PC-9 (cell line): ENCODE measurements at places on chromosomes 7 and 10. TPM values are rescaled to one million over a fixed set of nuclear protein-coding genes. Genes with fewer than 3 reads are reported as not detected.

GRID2IP gene
- total RNA-seq = 1.3 and 1.7 TPM in 2 replicates

CAPZA2 gene
- 171 and 203 TPM in 2 replicates for total RNA-seq

- H3K4me3 ChIP-seq = no peak overlapping the region
- H3K27ac ChIP-seq = peak overlapping the region; percentile 84
- no peaks in the 10 kb centered on the region for H3K36me3 ChIP-seq
- DNase-seq = peak; percentile 79
- peaks cover 50% of the 10 kb centered on the region for H3K4me1 ChIP-seq
Measured at GRCh38 chr7:22559829-22560489, 60.0 kb upstream of the STEAP1B start.

BMS1 gene
- 16.3 and 20.0 TPM in 2 replicates for total RNA-seq

DNA sequence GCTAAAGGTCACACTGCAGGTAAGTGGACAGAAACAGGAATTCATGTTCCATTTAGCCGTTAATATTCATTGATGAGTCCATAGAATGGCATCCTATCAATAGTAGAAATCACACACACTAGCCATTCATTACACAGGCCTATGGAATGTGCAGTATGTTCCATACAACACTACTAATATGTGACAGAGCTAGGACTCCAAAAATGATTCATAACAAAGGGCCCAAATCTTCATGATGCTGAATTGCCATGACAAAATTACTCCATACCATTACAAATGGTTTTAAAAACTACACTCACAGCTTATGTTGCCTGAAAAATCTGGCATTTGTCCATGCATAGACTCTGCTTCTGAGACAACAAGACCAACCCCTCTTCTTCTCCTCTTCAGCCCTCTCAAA lies 549.1 kb downstream of the XPNPEP1 start:
- no peaks in the 10 kb centered on the region for H3K36me3 ChIP-seq
- DNase-seq = no peak
- H3K4me1 ChIP-seq = no peaks in the 10 kb centered on the region
- no peak overlapping the region for H3K4me3 ChIP-seq
- no peak overlapping the region for H3K27ac ChIP-seq

ATP5MK gene
- total RNA-seq = 198 and 230 TPM in 2 replicates

DNA sequence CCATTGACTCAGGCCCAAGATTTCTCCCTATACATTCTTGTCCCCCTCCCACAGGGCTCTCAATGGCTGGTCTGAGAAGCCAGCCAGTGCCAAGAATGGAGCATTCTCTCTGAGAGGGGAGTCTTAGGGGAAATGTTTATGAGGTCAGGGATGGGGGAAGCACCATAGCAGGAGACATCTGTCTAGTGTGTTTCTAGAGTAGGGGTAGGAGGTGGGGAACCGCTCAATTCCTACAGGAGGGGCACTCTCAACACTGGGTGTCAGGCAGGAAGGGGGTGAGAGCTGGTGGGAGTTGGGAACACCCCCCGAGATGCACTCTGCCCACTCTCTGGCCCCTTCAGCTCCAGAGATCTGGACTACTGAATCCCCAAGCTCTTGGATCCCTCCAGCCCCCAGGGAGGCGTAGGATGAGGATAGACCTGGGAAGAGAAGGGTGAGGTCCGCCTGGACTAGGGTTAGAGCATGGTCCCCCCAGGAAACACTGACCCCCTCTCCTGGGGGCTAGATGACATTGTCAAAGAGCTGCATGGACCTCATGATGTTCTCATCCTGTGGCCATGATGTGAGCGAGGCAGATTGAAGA lies 8.7 kb upstream of the OGA start:
- 0 out of 2 replicates have a peak, but pooled peaks cover 9% of the 10 kb centered on the region for H3K4me1 ChIP-seq
- no peak for DNase-seq
- H3K27ac ChIP-seq = no peak overlapping the region

DNA sequence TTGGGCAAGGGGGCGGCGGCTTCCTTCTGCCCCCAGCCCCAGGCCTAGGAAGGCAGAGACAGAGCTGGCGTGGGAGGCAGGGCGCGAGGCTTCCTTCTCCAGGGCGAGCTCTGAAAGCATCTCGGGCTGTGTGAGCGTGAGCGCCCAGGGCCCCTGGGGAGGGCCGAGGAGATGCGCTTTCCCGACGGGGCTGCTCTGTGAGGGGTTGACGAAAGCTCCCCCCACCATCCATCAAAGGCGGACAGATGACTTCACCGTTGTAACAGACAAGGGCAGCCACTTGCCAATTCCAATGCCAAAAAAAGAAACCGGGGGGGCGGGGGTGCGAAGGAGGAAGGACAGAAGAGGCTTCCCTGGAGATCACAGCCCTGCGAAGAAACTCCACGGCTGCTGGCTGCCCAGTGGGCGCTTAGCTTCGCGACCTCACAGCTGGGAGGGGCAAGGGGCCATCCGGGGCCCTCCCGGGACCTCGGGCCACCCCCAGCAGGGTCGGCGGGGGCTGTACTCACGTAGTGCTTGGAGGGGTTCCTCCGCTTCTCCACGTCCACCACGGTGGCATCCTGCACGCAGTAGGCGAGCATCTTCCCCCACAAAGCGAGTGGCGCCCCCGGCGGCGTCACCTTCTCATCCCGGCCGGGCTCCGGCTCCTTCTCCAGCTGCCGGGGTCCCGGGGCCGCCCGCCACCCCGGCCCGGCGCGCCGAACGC lies 537 bp downstream of the SH3PXD2A start:
- H3K36me3 ChIP-seq = no peaks in the 10 kb centered on the region
- H3K27me3 ChIP-seq = no peaks in the 10 kb centered on the region
- peaks cover 11% of the 10 kb centered on the region; the same call in 1 of the 2 replicates for H3K4me1 ChIP-seq
- H3K27ac ChIP-seq = no peak overlapping the region
- peak overlapping the region; percentile 59 for H3K4me3 ChIP-seq

- no peak overlapping the region for H3K27ac ChIP-seq
- no peaks in the 10 kb centered on the region for H3K36me3 ChIP-seq
- no peak overlapping the region for H3K4me3 ChIP-seq
- peak; percentile 44 for DNase-seq
Measured at GRCh38 chr7:14000247-14000646, 10.8 kb upstream of the ETV1 start.

CALML5 gene
- 3.0 and 6.3 TPM in 2 replicates for total RNA-seq

DNA sequence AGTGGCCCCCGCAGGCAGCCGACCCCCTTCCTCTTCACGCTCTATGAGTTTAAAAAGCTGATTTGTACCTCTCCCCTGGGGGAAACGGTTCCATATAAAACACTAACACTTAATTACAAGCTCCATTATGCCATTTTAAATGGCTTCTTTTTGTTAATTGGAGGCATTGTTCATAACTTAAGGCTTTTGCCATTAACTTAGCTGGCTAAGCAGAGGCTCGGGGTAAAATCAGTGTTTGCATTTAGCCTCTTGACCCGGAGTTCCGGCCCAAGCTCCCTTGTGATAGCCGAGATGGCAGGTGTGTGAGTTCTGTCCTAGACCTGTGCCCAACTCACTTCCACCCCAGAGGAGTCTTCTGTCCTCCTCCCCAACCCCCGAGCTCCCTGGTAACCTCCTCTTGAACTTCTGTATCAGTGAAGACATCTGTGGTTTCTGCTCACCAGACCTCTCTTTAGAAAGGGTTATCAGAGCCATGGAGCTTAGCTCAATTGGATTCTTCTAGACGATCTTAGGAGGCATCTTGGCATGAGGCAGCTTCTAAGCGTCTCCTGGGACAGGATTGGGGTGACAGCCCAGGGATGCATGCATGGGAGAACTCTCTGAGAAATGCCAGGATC lies 34.2 kb upstream of the SH2B2 start:
- H3K36me3 ChIP-seq = no peaks in the 10 kb centered on the region
- no peaks in the 10 kb centered on the region for H3K27me3 ChIP-seq
- no peaks in the 10 kb centered on the region for H3K4me1 ChIP-seq

DNA sequence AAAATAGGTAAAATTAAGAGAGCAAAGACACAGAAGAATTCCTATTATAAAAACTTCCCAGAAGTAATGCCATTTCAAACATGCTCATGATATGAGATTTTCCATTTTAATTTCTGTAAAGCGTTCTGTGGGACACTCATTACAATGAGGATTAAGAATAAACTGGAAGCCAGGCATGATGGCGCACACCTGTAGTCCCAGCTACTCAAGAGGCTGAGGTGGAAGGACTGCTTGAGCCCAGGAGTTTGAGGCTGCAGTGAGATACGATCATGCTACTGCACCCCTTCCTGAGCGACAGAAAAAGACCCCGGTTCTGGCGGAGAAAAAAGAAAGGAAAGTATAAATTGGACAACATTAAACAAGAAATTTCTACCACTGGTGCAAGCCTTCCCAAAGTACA lies 1.5 kb downstream of the DNA2 start:
- DNase-seq = no peak
- no peaks in the 10 kb centered on the region for H3K27me3 ChIP-seq
- H3K4me3 ChIP-seq = peak overlapping the region; percentile 67
- no peak overlapping the region for H3K27ac ChIP-seq
- H3K36me3 ChIP-seq = no peaks in the 10 kb centered on the region
- peaks cover 15% of the 10 kb centered on the region for H3K4me1 ChIP-seq

- H3K36me3 ChIP-seq = no peaks in the 10 kb centered on the region
- H3K4me1 ChIP-seq = peaks cover 73% of the 10 kb centered on the region
- peak overlapping the region; percentile 49; the same call in 1 of the 2 replicates for H3K4me3 ChIP-seq
Measured at GRCh38 chr7:29109899-29110298, 36.4 kb downstream of the CPVL start.

DYNC1I1 gene
- not detected in 2 replicates for total RNA-seq

DNA sequence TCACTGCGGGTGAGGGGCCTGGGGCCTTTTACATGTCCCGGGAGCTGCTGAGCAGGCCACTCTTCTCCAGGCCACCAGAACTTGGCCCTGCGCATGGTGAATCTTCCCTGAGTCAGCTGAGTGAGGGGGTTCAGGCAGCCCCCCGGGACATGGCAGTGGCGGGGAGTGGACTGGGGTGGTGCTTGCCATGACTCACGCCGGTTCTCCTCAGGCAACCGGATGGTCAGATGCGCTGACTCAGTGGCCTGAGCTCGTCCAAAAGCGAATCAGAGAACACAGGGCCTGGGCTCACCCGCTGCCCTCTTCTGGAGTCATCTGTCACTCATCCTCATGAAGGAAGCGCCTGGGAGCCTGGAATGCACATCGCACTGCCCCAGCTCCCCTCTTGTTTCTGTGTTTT lies 33.5 kb downstream of the HTRA1 start:
- H3K36me3 ChIP-seq = no peaks in the 10 kb centered on the region
- H3K27ac ChIP-seq = no peak overlapping the region
- no peak overlapping the region for H3K4me3 ChIP-seq

ZNF679 gene
- not detected in 2 replicates for total RNA-seq

DNA sequence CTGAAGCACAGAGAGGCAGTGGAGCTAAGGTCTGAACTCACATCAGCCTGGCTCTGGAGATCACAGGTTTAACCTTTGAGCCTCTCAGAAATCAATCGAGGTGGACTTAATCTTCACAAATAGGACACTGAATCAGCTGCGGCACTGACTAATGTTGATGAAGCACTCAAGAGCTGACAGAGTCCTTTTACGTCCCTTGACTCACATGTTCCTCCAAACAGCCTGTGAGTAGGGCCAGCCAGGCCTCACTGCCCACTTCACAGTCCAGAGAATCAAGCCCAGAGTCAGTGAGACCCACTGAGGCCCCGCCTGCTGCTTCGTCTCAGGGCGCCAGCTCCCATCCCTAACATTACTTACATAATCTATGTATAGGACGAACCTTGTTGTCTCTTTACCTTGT lies 63.1 kb downstream of the TNS3 start:
- H3K4me3 ChIP-seq = no peak overlapping the region
- H3K4me1 ChIP-seq = peaks cover 16% of the 10 kb centered on the region
- H3K36me3 ChIP-seq = peaks cover 72% of the 10 kb centered on the region
- no peak overlapping the region for H3K27ac ChIP-seq
- no peaks in the 10 kb centered on the region for H3K27me3 ChIP-seq

GRCh38 chr7:127850195-127850594 lies 181.0 kb downstream of the LRRC4 start:
- H3K4me1 ChIP-seq = no peaks in the 10 kb centered on the region
- DNase-seq = no peak

ACTL6B gene
- total RNA-seq = not detected in 2 replicates

DNA sequence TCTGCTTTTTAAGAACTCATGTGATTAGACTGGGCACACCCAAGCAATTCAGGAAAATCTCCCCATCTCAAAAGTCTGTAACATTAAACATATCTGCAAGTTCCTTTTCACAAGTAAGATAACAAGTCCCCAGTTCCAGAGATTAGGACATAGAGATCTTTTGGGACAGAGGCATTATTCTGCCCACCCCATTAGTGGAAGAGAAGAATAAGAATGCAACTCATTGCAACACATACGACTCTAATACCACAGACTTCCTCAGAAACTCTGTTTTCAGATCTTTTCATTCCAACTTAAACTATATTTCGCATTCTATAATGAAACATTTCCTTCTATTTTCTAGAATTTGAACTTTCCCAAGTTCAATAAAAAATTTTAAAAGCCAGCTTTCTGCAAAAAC lies 137.7 kb downstream of the SEMA3C start:
- no peaks in the 10 kb centered on the region for H3K36me3 ChIP-seq
- H3K27me3 ChIP-seq = no peaks in the 10 kb centered on the region
- peaks cover 9% of the 10 kb centered on the region for H3K4me1 ChIP-seq

GJD4 gene
- not detected in 2 replicates for total RNA-seq

DNAH11 gene
- total RNA-seq = not detected in 2 replicates

DNA sequence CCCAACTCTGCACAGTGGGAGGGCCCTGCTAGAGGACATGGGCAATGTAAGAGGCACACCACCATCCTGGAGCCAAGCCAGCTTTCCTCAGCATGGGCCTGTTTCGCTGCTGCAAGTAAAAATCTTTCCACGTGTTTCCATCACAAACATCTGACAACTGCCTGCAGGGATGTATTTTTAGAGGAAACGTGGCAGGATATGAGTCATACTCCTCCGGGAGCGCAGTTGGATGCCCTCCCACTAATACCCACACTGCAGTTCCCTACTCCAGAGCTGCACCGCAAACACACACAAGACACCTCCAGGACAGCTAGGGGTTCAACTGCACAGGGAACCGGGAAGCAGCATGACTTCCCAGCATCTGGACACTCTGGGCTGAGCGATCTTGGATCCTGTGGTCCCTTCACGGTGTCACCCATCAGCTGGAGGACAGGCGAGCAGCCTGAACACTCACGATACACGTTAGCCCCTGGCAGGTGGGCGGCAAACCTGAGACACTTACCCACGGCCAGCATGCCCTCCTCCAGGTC lies 26.1 kb downstream of the PLAC9 start:
- H3K27me3 ChIP-seq = no peaks in the 10 kb centered on the region
- H3K4me1 ChIP-seq = peaks cover 55% of the 10 kb centered on the region
- H3K36me3 ChIP-seq = peaks cover 68% of the 10 kb centered on the region
- DNase-seq = peak; percentile 81

DNA sequence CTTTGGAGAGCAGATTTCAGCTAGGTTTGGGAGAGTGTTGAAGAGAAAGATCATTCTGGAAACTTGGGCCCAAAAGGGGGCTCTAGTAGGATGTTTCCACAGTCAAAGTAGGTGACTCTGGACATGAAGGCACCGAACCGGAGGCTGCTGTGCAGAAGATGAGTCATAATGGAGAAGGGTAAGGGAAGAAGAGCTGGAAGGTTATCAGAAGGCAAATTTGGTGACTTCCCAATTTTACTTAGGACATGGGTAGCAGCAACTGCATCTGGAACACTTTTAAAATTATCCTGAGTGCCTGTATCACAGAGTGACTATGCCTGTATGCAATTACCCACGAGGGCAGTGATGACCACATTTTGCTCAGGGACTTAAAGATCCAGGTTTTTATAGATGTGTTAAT lies 38.8 kb downstream of the PIK3AP1 start:
- no peak overlapping the region for H3K27ac ChIP-seq
- DNase-seq = no peak
- no peaks in the 10 kb centered on the region for H3K27me3 ChIP-seq
- no peak overlapping the region for H3K4me3 ChIP-seq

GRCh38 chr7:30983914-30984247 lies 20.1 kb downstream of the GHRHR start:
- peaks cover 33% of the 10 kb centered on the region for H3K27me3 ChIP-seq
- H3K4me3 ChIP-seq = no peak overlapping the region
- no peaks in the 10 kb centered on the region for H3K36me3 ChIP-seq
- no peak overlapping the region for H3K27ac ChIP-seq
